KBM-7 (cell line): ENCODE measurements at places on chromosomes 16 and 17.

- DNase-seq: no peak
Observed at GRCh38 chr17:50187394-50187725, 14.1 kb downstream of the COL1A1 start.

DNA sequence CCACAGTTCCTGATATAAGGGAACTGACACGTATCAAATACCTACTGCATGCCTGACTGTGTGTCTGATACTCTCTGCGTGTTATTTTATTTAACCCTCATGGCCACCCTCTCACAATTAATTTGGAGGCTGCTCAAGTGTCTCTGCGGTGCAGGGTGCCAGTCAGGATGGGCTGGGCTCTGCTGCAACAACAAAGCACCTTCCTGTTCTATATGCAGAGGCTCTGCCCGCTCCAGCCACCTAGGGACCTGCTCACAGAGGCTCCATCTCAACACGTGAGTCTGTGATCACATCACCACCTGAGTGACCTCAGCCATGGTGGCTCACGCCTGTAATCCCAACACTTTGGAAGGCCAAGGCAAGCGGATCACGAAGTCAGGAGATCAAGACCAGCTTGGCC, 87.1 kb downstream of the SLC39A11 start:
- DNase-seq: no peak

GRCh38 chr17:50909765-50910605, 43.8 kb upstream of the TOB1 start:
- DNase-seq: peak; percentile 27

DNA sequence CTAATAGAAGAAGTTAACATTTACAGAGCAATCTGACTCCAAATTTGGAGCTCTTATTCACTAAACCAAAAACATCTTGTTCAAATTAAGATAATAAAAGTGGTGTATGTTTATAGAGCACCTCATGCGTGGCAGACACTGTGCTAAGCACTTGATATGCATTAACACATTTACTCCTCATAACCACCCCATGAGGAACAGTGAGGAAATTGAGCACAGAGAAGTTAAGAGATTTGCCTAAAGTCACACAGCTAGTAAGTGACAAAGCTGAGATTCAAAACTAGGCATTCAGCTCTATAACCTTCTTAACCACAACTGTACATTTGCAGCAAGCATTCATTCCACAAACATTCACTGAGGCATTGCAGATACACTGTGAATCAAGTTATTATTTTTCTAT, 94.0 kb downstream of the VAT1L start:
- DNase-seq: no peak

DNA sequence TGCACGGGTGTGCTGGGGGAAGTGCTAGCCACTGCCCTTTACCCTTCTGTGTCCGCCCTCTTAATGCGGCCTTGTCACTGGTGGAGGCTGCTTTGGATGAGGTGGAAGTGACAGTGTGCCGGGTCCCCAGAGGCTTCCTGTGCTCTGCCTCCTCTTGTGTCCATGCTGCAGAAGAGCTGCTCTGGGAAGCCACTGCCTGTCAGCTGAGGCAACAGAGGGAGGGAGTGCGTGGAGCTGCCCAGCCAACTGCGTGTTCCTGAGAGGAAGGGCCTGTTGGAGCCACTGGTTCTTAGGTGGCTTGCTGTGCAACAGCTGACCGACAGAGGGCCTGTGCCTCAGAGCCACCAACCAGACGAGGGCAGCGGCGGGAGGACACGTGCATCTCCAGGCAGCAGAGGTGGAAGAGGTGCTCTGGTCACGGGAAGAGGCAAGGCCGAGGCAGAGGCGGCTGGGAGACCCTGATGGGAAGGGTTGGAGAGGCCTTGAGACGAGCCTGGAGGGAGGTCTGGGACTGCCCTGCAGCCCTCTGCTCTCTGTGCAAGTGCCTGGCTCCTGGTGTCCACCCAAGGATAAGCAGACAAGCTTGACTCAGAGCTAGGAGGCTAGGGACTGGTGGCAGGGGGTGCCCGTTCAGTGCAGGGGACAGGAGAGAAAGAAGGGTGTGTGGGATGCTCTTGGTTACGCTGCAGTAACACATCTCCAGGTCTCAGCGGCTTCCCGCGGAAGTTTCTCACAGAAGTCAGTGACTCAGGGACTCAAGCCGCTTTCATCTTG, 25.4 kb downstream of the B9D1 start:
- no peak for DNase-seq

DNA sequence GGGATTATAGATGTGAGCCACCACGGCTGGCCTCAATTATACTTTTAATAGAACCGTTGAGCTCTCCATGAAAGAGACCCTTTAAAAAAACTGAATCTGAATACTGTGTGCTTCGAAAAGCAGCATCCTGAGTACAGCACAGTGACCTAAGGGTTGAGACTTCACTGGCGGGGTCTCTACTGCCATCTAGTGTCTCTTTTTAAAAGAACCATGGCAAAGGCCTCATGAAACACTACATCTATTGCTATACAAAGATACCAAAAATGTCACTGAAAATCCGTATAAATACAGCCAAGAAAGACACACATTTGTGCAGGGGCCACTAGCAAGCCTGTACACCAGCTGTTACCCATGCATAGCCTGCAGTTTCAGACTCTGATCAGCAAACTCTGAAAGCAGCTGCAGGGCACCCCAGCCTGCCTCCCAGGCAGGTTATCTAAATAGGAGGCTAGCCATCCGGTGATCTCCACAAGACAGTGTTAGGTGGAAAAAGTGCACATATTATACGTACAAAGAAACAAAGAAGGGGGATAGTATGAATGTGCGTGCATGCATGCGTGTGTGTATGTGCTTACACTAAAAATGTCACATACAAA, 35.3 kb downstream of the NPLOC4 start:
- DNase-seq: peak; percentile 79

DNA sequence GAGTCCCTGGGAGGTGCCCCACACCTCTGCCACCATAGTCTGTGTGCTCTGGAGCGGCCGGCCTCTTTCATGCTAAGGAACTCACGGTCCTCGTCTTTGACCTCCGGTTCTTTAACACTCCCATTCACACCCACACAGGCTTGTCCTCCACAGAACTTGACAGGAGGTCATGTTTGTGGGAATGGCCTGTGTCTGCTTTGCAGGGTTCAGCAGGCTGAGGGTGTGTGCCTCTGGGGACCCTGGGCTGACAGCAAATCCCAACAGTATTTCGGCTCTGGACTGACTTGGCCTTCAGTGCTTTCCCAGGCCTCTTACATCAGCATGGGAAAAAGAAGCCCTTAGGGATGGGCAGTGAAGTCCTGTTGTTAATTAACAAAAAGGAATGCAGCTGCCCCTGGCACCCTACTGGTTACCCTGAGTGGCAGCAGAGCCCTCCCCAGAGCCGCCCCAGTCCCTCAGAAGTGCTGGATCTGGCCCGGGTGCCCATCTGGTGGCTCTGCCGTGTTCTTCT, 35.4 kb upstream of the ADORA2B start:
- no peak for DNase-seq

DNA sequence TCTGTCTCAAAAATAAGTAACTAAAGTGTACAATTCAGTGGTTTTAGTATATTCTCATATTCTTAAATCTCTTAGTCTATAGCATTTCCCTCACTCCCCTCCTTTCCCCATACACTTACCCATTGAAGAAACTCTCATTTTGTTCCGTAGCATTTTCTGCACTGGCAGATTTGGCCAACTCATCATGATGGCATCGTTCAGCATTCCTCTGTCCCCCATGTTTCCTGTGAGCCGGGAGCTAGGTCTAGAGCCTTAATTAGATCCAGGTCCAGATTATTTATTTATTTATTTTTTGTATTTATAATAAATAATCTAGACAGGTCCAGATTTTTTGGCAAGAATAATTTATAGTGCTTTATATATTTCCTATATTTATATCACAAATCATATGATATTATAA, 31.0 kb downstream of the HEATR3 start:
- no peak for DNase-seq
